ENCODE measurements at places on chromosomes 1 and 21.

DNA sequence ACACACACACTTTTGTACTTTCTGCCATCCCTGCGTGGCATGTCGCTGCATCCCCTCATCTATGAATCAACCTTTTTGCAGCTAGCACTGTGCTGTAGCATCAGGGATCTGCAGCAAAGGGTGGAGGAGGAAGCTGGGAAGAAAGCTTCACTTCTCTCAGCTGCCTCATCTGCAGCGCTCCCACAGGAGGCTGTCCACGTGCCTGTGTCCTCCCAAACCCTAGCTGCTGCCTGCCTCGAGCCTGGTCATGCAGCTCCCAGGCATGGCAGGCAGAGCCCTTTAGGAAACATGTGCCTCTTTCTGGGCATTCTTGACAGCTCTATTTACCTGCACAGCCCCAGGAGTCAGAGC is 262.1 kb upstream of the SGIP1 start:
- H3K4me3 ChIP-seq = no peak overlapping the region
- DNase-seq = no peak
- peaks cover 17% of the 10 kb centered on the region for H3K4me1 ChIP-seq
- no peaks in the 10 kb centered on the region for H3K36me3 ChIP-seq
- H3K27me3 ChIP-seq = no peaks in the 10 kb centered on the region

GRCh38 chr1:116986421-116987255 is 14.9 kb upstream of the CD101 start:
- no peak overlapping the region for H3K4me3 ChIP-seq
- H3K27ac ChIP-seq = no peak overlapping the region

DNA sequence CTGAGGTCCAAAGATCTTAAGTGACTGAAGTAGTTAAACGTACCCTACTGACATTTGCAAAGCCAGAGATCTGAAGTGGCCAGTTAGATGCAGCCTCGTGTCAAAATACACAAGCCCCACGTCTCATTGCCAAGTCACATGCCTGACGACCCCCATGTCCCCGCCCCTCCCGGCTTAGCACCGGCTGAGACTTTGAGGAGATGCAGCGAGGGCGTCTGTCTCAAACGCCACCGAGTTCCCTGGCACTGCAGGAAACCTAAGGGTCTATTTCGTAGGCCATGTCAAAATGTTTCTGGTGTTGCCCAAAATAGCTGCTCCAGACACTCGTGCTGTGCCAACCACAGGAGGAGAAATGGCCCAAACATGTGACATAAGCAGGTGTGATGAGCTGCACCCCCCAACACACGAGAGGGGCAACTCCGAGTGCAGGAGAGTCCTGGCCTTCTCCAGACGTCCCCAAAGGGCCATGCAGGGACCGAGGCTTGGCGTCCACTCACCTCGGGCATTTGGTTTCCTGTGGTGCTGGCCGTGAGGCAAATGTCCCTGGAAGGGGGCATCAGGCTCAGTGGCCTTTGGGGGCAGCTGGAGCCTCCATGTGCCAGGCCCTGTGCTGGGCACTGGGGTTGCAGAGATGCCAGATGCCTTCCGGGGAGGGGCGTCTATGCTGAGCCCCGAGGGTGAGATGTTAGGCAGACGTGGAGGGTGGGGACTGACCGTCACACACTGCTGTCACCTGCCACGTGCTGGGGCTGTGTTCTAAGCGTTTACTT is 67.0 kb downstream of the MATN1 start:
- peak; percentile 44 for DNase-seq
- peaks cover 23% of the 10 kb centered on the region for H3K27me3 ChIP-seq
- H3K36me3 ChIP-seq = no peaks in the 10 kb centered on the region
- H3K4me1 ChIP-seq = no peaks in the 10 kb centered on the region
- no peak overlapping the region for H3K4me3 ChIP-seq

- no peak overlapping the region for H3K4me3 ChIP-seq
- no peak for DNase-seq
- peaks cover 7% of the 10 kb centered on the region for H3K4me1 ChIP-seq
- H3K36me3 ChIP-seq = peaks cover 2% of the 10 kb centered on the region
Observed at GRCh38 chr1:217149791-217150190, 426.6 kb upstream of the ESRRG start.

DNA sequence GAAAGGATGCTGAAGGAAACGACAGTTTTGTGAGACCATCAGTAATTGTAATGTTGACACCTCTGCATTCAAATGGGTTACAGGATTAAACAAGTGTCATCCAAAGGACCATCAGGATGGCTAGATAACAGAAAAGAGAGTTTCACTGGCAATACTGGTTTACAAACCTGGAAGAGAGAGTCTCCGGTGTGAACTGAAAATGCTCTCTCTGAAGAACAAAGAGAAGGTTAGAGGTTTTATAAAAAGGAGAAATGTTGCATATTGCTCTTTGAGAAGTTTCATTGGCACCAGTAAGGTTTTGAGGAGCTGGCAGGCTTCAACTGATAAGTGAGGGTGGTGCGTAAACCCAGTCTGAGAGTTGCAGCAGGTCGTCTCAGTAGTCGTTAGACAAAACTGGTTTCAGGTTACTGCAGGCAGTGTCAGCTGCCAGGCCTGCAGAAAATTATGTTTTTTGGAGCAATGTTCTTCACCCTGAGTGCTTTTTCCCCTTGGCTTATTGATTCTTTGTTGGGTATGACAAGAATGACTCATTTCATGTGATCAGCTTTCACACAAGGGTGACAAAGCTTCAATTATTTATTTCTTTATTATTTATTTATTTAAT is 42.2 kb downstream of the KCNK1 start:
- H3K4me1 ChIP-seq = no peaks in the 10 kb centered on the region
- no peak overlapping the region for H3K4me3 ChIP-seq
- no peak for DNase-seq
- no peaks in the 10 kb centered on the region for H3K27me3 ChIP-seq
- H3K36me3 ChIP-seq = no peaks in the 10 kb centered on the region

- H3K27me3 ChIP-seq = no peaks in the 10 kb centered on the region
- H3K4me1 ChIP-seq = peaks cover 44% of the 10 kb centered on the region
- DNase-seq = no peak
- peak overlapping the region; percentile 9 for H3K4me3 ChIP-seq
- H3K36me3 ChIP-seq = peaks cover 2% of the 10 kb centered on the region
Observed at GRCh38 chr1:9275567-9276034, 17.1 kb upstream of the SPSB1 start.

Data from chondrocyte (in vitro differentiated cells).